ENCODE measurements at places on chromosomes 16 and 17.

- DNase-seq, result no peak
These were observed 13.7 kb downstream of the GJD3 start for GRCh38 chr17:40350689-40351358.

DNA sequence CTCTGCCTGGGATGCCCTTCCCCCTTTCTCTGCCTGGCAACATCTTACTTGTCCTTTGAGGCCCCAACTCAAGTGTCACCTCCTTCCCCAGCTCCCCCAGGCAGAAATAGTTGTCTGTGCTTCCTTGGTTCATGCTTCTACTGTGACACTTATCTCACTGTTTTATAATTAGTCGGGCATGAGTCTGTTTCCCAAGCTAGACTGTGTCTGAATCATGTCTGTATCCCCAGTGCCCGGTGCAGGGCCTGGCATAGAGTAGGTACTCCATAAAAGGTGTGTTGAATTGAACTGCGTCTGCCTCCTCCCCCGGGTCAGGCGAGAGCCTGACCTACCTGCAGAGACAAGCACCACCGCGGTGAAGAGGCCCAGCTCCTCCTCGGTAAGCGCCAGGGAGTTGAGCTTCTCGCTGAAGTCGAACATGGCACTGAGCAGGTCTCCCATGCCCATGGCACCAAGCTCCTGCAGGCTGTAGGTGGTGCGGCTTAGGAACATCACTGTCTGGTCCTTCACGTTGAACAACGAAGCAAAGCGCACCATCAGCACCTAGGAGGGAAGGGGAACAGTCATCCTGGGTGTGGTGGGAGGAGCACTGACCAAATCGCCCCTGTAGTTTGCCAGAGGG is 6.7 kb downstream of the NR1D1 start:
- DNase-seq, result no peak

GRCh38 chr17:66401364-66401763 is 99.0 kb downstream of the PRKCA start:
- no peak for DNase-seq

DNA sequence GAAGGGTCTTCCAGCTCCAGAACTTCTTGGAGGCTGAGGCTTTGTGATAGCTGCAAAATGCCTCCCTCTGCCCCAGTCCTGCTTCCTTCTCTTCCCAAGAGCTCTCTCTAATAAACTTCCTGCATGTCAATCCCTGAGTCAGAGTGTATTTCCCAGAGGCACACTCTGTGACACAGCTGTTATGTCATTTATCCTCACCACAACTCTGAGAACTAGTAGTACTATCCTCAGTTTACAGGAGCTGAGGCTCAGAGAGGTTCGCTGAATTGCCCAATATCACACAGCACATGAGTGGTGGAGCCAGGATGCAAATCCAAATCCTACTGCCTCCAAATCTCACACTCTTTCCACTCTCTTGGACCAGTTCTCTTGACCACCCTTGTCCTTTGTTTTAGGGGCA is 20.0 kb downstream of the UNC45B start:
- DNase-seq, result no peak

GRCh38 chr17:54237911-54238515 is 415.3 kb downstream of the KIF2B start:
- no peak for DNase-seq

DNA sequence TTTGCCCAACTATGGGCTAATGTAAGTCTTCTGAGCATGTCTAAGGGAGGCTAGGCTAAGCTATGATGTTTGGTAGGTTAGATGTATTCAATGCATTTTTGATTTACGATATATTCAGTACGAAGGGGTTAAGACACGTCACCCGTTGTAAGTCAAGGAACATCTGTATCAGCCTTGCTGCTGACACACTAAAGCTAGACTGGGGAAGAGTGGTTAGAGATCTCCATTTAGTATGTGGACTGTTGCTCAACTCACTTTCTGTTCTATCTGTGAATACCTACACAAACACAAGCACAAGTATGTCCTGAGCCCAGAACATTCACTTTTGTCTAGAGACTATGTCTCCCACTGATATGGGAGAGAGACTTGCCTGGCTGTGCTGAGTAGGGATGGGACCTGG is 71.5 kb downstream of the VMP1 start:
- DNase-seq, result no peak

DNA sequence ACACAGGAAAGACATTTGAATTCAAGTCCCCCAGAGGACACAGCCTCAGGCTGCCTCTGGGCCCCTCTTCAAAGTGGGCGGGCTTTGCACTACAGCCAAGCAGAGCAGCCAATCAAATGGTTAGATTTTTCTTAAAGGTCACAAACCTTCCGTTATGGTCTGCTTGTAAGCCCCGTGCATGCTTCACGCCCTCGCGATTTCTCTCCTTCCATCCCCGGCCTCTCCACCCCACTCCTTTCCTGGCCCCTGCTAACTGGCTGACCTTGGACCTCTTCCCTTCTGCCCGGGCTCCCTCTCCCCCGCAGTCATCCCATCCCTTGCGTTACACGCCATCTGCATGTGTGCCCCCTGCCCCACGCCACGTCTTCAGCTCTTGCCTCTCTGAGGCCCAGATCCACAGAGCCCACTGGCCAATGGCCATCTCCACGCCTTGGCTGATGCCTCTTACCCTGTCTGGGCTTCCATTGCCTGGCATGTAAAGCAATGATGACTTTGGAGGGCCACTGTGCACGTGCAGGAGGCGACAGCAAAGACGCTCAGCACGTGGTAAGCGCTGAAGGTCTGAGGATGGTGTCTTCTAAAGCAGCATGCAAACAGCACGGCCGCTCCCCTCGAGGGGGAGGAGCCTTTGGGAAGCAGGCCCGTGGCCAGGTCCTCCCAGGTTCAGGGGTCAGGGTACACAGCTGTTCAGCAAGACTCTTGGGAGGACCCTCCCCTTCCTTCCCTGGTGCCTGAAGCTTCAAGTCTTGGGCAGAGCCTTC is 86.8 kb downstream of the ZDHHC7 start:
- no peak for DNase-seq

- DNase-seq, result no peak
These were observed 44.9 kb upstream of the XYLT1 start for GRCh38 chr16:17515421-17516210.

DNA sequence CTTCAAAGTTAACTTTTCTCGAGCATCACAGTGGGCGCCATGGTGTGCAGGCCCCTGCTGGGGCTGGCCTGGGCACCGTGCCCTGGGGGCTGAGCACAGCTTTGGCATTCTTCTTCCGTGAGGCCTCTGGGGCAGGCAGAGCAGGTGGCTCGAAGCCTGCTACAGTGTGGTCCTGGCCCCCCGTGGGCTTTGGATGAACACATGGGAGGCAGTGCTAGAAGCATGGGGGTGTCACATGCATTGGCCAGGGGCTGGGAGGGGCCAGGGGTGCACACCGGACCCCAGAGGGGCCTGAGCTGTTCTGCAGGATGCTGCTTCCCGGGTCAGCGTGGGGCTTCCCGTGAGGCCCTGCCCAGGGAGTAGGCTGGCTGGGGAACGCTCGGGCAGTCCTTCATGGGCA is 12.1 kb upstream of the C16orf74 start:
- no peak for DNase-seq

DNA sequence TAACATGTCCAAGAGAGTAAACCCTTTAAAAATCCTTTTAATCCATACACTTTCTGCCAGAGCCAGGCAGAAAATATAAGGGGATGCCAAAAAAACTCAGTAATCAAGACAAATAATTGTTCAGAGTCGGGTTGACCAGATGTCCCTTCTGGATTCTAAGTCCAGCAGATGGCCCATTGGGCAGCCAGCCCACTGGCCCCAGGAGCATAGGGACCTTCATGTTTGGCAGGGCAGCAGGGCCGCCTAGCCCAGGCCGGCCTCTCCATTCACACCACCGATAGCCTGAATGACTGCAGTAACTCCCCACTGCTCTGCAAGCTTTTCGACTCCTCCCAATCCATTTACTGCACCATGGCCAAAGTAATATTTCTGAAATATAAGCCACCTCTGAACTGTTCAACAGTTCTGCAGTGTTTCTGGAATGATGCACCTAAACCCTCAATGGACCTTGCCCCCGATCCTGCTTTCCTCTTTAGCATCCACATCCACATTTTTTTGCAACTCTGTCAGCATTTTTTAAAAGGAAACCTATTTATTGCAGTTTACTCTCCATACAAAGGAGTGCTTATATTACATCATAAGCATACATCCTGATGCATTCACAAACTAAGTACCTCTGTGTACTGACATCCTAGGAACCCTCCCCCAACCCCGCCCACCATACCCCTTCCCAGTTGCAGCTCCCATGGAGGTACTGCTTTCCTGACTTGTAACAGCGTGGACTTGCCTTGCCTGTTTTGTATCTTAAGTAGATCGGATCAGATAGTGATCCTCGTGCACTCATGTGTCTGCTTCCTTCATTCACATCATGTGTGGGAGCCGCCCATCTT is 46.4 kb downstream of the LDHD start:
- DNase-seq, result no peak

- DNase-seq, result no peak
These were observed 75.5 kb upstream of the TBX2 start for GRCh38 chr17:61323909-61324868.

- DNase-seq, result no peak
These were observed 46.1 kb upstream of the MARCHF10 start for GRCh38 chr17:62854098-62854680.

DNA sequence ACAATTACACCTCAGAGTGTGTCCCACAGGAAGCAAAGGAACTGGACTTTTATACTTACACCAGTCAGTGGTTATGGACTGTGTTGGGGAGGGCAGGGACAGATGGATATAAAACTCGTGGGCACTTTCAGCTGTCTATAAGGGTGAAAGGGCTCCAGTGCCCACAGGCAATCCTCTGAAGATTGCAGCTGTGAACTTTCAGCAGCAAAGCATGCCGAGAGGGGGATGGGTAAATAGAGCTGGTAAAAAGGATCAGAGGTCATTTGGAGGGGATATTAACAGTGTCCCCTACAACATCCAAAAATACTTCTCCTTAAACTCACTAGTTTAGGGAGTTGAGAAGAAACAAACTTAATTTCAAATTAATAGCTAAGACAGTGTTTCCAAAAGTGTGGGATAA is 13.3 kb upstream of the RFWD3 start:
- no peak for DNase-seq

DNA sequence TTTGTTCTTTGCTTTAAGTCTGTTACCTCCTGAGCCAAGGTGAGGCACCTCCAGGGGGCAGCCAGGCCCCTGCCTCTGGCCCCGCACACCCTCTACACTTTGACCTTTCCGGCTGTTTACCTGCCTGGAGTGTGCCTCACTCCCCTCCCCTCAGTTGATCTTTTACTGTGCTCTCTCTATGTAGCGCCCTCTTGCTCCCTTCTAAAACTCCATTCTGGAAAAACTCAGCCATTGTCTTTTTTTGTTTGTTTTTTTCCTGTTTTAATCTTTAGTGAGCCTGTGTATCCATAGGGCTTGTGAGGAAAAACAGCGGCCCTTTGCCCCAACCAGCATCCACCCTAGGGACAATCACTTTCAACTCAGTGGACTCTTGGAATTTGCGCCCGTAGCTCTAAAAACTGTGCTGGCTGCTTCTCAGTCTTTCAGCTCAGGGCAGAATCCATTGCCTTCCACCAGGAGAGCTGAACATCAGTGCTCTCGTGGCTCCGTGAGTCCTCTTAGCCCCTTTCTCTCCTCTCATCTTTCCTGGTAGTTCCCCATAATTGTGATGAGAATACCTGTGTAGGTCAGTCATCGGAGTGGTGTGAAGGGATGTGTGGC is 4.3 kb downstream of the AMDHD2 start:
- no peak for DNase-seq

DNA sequence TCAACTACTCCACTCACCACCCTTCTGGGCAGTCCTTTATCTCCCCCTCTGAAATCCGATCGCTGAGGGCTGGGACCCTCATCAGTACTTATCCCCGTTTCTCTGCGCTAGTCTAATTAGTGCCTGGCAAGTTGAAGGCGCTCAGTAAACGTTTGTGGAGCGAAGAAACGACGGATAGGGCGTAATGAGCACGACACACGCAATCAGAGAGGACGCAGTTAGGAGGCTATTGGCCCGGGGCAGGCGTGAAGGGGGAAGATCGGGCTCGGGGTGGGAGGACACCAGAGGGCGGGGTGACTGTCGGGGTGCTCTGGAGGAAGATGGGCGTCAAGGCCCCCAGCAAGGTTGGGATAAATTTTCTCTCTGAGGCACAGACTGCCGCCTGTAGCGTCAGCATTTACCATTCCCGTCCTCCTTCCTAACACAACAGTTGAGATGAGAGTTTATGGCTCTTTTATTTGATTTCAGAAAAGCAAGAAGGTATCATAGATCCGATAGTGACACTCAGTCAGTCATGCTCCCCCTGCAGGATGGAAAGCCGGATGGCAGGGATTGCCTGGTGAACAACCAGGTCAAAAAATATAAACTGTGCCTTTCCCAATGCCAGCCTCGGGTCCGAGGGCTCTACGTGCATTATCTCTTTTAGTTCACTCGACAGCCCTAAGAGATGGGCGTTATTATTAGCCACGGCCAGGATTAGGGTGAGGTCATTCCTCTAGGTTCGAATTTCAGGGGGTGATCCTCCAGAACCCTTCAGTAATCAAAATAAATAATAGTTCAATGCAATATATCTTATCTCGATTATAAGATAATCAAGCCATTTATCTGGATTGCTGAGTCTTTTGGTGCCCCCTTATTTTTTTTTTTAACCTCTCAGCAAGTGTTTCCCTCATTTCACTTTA is 9.5 kb upstream of the ARL4D start:
- peak; percentile 73 for DNase-seq

DNA sequence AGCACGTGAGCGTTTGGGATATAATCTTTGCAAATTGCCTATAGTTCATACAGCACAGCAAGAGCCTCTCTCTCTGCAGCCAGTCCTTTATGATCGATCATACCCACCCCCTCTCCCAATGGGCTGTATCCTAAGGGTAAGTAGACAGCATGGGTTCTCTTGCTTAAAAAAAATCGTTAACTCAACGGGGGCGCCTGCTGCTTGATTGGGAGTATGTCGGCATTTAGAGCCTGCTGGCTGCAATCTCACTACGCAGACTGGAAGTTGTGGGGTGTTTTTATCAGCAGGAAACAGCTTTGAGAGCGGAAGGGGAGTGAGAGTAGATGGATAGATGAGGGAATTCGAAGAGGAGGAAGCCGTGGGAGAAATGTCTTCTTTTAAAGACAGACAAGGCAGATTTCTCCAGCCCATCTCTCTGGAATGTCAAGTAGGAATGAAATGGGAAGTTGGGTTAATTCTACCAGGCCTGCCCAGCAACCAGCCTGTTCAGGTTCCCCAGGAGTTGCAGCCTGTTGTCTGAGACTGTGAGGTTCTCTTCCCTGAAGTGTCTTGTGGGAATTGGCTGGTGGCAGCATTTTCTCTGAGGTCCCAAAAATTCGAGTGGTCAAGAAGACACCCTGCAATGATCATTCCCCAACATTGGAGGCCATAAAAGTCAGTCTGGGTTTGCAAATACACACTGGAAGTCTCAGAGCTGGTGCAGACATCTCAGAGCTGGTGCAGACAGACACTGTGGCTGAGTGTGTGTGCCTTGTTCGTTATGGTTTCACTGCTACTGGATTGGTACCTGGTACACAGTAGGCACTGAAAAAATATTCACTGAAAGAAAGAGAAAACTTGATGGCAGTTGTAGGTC is 65.6 kb downstream of the PRKCB start:
- DNase-seq, result no peak

DNA sequence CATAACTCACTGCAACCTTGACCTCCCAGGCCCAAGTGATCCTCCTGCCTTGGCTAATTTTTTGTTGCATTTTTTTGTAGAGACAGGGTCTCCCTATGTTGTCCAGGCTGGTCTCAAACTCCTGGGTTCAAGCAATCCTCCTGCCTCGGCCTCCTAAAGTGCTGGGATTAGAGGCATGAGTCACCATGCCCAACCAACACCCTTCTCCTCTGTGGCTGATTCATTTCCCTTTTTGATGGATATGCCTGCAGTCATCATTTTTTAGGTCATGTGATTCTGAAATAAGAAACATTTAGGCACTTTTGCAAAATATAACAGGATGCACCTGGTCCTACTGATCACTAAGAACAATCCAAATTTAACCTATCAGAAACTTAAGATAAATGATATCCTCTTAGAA is 44.0 kb upstream of the YPEL2 start:
- no peak for DNase-seq

Measured in WTC11 (cell line).